ENCODE measurements at places on chromosomes 7 and 10. TPM values are rescaled to one million over a fixed set of nuclear protein-coding genes. Genes with fewer than 3 reads are reported as not detected.

The MALRD1 gene
- total RNA-seq, result 35.5 TPM

The HOXA5 gene
- 30.4 TPM for total RNA-seq

The CFAP69 gene
- 2.4 TPM for total RNA-seq

The NRBF2 gene
- 5.4 TPM for total RNA-seq

The PDK4 gene
- total RNA-seq, result 0.81 TPM

The RRP12 gene
- 42.3 TPM for total RNA-seq

The FXYD4 gene
- not detected for total RNA-seq

The SPDYE8 gene
- total RNA-seq, result not detected

The CAMK2B gene
- under 0.01 TPM for total RNA-seq

The INSYN2A gene
- under 0.01 TPM for total RNA-seq

The PTER gene
- total RNA-seq, result 14.8 TPM

The PNLIPRP2 gene
- total RNA-seq, result not detected

The AKR1C8 gene
- under 0.01 TPM for total RNA-seq

The RELN gene
- not detected for total RNA-seq

The NEURL1 gene
- 6.7 TPM for total RNA-seq

The VSTM4 gene
- total RNA-seq, result 0.27 TPM

The TFR2 gene
- 51.7 TPM for total RNA-seq

The EEPD1 gene
- total RNA-seq, result 12.1 TPM

The CLRN3 gene
- not detected for total RNA-seq

The KNDC1 gene
- under 0.01 TPM for total RNA-seq

The RET gene
- total RNA-seq, result 3.0 TPM

The AOAH gene
- total RNA-seq, result 15.1 TPM

The MACROH2A2 gene
- 2.2 TPM for total RNA-seq

The IFIT2 gene
- total RNA-seq, result 3.0 TPM

The CREB5 gene
- 20.7 TPM for total RNA-seq

The NOM1 gene
- 11.6 TPM for total RNA-seq

The PPP1R17 gene
- under 0.01 TPM for total RNA-seq

The GPR85 gene
- total RNA-seq, result 0.27 TPM

The SRGN gene
- total RNA-seq, result 265 TPM

The TMEM229A gene
- not detected for total RNA-seq

The UTF1 gene
- total RNA-seq, result under 0.01 TPM

The KCNIP2 gene
- 0.27 TPM for total RNA-seq

The ELAPOR2 gene
- total RNA-seq, result 10.8 TPM

The GNGT1 gene
- not detected for total RNA-seq

The TMEM184A gene
- 0.27 TPM for total RNA-seq

The SFTPA1 gene
- not detected for total RNA-seq

The KAZALD1 gene
- 5.9 TPM for total RNA-seq

The CFAP58 gene
- total RNA-seq, result under 0.01 TPM

The GDF10 gene
- 1.1 TPM for total RNA-seq

The HKDC1 gene
- total RNA-seq, result not detected

The TWIST1 gene
- 0.27 TPM for total RNA-seq

The CYCS gene
- total RNA-seq, result 17.2 TPM

The LBX1 gene
- not detected for total RNA-seq

Measured in hematopoietic multipotent progenitor cell (in vitro differentiated cells).